ENCODE measurements at places on chromosomes 5 and 9.
A peak's percentile ranks its signal among the peaks of the same experiment; 100 is the strongest.

DNA sequence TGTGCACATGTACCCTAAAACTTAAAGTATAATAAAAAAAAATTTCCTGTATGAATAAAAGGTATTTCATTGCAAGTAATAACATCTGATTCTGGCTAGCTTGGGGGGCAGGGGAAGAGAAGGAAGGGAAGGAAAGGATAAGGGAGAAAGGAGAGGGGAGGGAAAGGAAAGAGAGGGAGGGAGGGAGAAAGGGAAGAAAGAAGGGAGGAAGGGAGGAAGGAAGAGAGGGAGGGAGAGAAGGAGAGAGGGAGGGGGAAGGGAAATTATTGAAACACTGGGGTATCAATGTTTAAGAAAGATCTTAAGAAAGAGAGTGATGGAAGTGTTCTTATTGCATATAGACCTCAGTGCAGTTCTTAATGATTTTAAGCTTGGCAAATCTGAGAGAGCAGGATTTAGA is 129.8 kb upstream of the ZNF366 start:
- no peak for DNase-seq

DNA sequence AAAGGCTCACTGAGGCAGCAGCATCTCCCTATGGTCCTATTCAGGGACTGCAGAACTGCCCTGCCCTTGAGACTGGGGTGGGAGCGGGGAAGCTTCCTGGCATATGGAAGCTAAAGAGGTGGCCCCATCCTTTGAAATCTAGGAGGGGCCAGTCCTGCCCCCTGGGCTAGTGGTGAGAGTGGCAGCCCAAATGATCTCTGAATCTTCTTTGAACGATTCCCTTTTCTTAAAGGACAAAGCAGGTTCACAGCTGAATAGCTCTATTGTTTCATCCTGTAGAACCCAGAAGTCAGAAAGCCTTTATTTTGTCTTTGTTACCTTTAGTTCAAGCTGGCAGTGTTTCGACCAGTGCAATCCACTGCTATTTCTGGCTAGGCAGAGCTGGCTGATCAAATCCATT is 741.9 kb downstream of the IRX1 start:
- no peak for DNase-seq

DNA sequence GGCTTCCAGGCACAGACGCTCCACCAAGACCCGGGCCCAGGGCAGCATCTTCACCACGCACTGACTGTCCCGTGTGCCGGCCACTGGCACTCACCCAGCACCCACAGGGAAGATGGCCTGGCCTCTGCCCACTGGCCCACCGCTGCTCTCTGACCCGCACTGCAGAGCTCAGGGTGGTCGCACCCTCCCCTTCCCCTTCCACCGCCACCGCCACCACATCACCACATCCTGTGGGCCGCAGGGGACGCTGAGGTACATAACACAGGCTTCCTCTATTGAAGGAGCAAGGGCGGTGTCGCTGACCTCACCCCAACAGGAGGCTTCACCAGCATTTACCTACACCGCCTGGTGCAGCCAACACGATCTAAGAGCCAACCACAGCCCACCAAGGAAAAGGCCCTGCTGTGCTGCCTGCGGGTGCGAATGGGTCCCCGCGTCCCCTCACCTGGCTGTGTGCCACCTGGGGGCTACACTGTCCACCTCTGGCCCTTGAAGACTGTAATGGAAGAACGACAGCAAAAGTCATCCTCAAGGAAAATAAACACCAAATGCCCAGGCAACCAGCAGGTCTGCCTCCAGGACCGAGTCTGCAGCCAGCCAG is 101.8 kb downstream of the CAMSAP1 start:
- no peak for DNase-seq

- no peak for DNase-seq
Measured at GRCh38 chr5:59842999-59843398, 50.5 kb downstream of the PDE4D start.

DNA sequence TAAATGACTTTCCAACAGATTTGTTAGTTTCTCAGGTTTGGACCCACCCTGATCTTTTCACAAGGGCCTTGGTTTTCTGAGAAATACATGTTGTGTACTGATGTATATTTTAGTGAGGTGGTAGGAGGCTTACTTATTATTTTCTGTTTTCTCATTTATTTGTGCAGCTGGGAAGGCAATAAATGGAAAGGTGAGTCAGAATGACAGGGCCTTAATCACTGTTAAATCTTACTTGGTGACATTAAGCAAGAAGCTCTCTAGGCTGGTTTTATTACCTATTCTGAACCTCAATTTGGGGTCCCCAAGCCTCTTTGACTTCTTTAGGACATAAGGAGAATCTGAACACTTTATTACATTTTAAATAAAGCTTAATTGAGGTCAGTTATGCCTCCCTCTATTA is 214.0 kb upstream of the DAB2 start:
- DNase-seq, result no peak

DNA sequence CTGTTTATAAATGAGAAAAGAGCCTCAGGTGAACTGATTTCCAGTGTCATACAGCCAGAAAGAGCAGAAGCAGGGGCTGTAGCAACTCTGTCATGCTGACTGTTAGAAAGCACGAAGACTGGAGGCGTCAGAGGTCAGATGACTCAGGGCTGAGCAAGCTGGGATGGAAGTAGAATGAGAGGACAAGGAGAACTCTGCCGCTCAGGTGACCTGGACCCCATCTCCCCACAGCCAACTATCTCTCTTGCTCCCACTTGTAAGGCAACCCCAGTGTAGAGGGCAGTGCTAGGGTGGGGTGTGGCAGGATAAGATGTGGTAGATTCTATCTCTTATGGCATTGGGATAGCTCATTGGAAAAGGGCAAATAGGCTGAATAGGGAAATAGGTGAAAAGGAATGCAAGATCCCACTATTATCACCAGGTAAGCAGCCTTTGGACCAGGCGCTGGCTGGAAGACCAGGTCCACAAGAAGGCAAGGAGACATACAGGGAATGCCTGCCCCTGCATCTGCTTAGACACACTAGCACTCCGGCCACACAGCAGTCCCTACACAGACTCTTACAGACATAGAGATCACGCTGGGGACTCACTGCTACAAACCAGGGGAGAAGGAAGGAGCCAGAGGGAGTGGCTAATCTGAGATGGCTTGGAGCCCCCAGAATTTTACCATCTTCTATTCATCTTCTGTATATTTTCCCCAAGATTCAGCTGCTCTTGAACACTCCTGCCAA is 21.2 kb upstream of the LOX start:
- DNase-seq, result no peak

DNA sequence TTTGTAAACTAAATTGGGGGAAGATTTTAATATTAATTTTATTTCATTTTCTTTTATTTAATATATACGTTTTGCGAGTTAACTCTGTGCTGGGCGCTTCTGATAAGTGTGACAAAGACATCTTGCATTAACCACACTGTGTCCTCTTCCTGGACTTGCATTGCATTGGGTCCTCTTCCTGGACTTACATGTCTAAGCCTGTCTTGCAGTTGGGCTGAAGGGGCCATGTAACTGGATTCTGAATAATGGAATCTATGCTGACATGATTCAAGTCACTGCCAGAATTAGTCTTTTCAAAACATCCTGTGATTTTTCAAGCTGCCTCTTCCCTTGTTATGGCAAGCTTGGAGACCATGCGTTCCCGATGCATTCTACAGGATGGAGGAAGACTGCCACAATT is 122.6 kb downstream of the TRIM32 start:
- no peak for DNase-seq

GRCh38 chr5:34639852-34640626 is 16.1 kb upstream of the RAI14 start:
- DNase-seq, result no peak

DNA sequence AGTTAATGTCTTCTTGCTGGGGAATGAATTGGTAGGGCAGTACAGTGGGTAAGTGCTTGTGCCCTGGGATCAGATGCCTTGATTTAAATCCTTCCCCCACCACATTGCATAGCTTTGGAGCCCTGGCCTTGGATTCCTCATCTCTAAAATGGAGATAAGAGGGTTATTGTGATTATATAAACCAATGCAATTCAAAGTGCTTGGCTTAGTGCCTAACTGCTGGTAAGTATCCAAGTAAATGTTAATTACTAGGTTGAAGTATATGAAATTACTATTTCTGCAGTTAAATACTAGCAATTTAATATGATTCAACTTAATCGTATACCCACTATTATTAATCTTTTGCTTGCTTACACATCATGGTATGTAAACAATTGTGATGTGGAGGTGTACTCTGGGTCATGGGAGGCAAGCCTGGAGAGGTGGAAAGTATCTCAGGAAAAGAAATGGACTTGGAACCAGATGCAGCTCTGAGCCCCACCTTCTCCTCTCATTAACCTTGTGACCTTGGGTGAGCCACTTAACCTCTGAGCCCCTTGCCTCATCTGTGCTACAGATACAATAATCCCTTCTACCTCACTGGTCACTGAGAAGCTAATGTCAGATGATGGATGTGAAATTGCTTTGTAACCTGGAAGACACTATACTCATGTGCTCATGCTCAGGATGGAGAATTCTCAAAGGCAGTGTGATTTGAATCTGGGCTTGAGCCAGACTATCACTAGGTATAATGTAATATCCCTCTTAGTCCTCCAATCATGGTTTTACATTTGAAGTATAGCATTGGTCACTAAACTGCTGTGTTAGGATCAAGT is 23.8 kb downstream of the NEUROG1 start:
- no peak for DNase-seq

DNA sequence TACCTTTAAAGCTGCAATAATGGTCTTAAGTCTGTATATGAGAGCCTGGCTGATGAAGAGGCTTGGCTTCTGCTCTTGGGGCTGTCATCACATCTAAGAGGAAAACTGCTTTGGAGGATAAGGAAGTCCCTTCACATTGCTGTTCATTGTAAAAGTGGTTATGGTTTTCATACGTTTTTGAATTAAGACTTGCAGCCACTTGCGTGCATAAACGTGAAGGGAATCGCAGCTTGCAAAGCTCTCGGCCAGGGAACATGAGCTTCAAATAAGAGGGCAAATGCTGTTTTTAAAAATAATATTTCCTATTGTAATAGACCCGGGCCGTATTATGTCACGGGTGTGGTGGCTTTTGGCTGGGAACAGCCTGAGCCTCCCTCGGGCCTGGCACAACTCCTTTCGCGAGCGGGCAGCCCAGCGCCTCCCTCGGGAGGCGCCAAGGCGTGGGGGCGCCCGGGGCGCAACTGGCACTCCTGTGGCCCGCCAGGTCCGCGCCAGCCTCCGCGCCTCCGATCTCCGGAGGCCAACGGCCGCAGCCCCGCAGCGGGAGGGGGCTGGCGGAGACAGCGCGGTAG is 538 bp upstream of the ARHGEF28 start:
- DNase-seq, result no peak

GRCh38 chr5:64384765-64385164 is 121.0 kb upstream of the RGS7BP start:
- DNase-seq, result no peak

DNA sequence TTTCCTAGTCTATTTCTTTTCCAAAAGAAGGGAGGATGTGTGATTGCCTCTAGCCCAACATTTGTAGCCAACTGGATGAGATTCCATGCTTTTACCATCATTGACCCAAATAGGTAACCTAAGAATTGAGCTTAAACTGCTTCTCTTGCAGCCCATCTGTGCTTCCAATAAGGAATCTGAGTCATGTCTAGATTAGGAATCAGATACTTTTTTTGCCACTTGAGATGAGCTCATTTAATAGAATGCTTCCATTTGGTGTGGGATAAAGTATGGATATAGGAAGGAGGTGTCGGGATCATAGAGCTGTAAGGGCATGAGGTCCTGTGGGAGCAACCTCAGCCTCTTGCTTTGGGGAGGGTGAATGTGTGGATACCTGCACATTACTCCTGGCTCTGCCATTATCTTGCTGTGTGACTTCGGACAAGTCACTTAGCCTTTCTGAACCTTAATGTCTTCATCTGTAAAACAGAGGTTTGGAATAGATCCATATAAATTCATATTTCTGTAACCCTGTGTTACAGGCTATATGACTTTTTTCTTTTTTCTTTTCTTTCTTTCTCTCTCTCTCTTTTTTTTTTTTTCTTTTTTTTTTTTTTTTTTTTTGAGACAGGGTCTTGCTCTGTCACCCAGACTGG is 56.2 kb downstream of the MAP1B start:
- DNase-seq, result no peak

GRCh38 chr9:89494199-89494598 is 3.7 kb downstream of the SEMA4D start:
- no peak for DNase-seq

DNA sequence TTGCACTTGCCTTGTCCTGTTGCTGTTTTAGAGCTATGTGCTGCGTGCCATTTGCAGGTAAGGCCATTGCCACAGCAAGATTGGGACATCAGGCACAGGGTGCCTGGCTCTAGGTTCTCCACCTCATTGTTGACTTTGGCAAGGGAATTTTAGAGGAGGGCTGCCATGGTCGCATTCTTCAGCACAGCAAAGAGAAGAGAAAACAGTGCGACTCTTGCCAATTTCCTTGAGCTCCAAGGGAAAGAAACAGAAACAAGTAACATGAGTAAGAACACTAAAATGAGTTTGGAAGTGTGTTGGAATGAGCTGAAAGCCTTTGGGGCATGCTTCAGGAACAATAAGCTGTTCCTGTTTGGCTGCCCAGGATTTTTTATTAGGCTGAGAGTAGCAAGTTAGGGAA is 188.1 kb upstream of the IL12B start:
- DNase-seq, result no peak

DNA sequence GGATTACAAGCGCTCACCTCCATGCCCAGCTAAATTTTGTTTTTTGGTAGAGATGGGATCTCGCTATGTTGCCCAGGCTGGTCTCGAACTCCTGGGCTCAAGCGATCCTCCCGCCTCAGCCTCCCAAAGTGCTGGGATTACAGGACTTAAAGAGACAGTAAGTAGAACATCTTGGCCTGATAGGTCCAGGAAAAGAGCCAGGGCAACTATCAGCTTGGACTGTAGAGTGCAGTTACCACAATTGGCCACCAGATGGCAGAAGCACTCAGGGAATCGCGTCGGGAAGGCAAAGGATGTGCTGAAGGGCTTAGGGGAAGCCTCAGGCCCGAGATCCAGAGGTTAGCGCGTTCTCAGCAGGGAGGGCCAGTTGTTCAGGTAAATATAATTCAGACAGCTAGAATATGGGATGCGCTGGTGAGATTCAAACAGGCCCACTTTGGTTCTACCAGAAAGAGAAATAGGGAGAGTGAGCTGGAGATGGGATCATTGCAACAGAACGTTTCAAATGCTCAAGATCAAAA is 21.5 kb downstream of the C9orf57 start:
- no peak for DNase-seq

GRCh38 chr9:78332381-78332780 is 35.5 kb downstream of the PSAT1 start:
- no peak for DNase-seq

GRCh38 chr5:1523480-1523792 is 324 bp downstream of the LPCAT1 start:
- no peak for DNase-seq

- no peak for DNase-seq
Measured at GRCh38 chr5:80607832-80608231, 37.8 kb upstream of the ANKRD34B start.

DNA sequence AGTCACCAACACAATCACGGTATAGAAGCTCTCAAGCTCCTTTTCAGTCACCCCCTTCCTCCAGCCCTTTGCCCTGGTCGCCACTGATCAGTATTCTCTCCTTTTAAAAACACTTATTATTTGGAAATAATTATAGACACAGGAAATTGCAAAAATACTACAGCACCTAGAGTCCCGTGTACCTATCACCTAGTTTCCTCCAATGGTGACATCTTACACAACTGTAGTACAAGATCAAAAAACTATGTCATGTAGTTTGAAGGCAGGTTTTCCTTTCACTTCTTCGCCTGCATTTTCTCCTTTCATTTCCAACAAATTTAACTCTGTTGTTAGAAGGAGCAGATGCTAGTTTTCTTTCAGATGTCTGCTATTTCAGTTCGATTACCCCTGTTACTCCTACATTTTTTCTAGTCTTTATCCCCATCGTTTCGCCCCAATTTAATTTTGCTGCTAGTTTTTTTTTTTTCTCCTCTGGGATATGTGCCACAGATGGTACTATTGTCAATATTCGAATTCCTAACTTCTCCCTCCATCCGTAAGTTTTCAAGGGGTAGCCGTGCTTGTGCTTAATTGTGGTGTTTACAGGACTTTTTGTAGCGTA is 612 bp upstream of the ATG10 start:
- DNase-seq, result peak; percentile 48
